Activated CD4-positive, alpha-beta T cell treated with anti-CD3 and anti-CD28 coated beads for 36 hours (primary cell): ENCODE measurements at places on chromosomes 7 and 10. TPM values are rescaled to one million over a fixed set of nuclear protein-coding genes. Genes with fewer than 3 reads are reported as not detected.

The GARIN1A gene
- total RNA-seq = 0.07 TPM

The XRCC2 gene
- 19.3 TPM for total RNA-seq

DNA sequence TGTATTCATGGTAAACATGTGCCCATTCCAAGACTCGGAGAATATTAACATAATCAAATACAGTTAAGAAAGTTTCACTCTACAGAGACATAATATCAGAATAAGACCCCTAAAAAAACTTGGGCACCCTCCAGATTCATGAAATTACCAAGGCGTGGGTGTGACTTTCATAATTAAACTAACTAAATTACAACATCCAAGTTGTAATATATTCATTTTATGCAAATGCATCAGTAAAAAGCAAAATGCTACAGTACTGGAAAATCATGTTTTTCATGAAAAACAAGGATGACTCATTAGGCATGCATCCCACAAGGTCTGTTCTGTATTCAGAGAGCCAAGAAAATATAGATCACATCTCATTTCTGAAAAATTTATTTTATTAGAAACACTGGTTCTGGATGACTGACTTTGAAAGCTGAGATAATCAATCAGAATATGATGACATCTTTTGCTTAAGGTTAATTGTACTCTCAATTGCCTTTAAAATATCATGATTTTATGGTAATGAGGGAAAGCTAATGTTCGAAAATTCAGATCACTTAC is 248.8 kb upstream of the SMIM30 start:
- no peak for DNase-seq

GRCh38 chr10:93771354-93771753 is 13.6 kb downstream of the LGI1 start:
- no peak for DNase-seq

- DNase-seq = no peak
Observed at GRCh38 chr10:49029666-49030065, 85.7 kb downstream of the VSTM4 start.

GRCh38 chr7:129227646-129228578 is 3.1 kb downstream of the AHCYL2 start:
- no peak for DNase-seq

DNA sequence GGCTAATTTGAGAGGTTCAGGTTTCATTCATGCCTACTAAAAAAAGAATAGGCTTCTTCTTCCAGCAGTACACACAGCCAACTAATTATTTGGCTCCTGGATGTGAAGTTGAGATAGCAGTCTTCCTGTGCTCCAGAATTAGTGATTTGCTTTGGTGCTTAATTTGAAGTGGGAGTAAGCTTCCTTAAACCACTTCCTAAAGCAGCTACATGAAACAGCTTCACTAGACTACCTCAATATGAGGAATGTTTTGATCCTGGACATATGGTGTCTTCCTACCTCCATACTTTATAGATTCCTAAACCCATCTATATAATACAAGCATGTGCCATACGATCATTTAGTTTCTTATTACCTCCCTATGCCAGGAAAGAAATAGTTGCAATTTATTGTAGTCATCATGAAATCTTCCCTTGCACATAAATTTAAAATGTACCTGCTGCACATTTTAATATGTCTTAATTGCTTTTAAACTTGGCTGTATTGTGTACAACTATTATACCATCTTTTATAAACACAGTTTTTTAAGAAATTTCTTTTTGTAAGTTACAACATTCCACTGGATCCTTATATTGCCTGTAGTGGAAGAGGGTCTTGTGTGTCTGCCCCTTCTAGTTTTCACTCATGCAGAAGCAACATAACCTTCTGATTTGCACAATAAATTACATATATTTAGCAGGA is 8.6 kb downstream of the VIM start:
- no peak for DNase-seq

- DNase-seq = no peak
Observed at GRCh38 chr10:75406462-75407223, 5.1 kb upstream of the ZNF503 start.

DNA sequence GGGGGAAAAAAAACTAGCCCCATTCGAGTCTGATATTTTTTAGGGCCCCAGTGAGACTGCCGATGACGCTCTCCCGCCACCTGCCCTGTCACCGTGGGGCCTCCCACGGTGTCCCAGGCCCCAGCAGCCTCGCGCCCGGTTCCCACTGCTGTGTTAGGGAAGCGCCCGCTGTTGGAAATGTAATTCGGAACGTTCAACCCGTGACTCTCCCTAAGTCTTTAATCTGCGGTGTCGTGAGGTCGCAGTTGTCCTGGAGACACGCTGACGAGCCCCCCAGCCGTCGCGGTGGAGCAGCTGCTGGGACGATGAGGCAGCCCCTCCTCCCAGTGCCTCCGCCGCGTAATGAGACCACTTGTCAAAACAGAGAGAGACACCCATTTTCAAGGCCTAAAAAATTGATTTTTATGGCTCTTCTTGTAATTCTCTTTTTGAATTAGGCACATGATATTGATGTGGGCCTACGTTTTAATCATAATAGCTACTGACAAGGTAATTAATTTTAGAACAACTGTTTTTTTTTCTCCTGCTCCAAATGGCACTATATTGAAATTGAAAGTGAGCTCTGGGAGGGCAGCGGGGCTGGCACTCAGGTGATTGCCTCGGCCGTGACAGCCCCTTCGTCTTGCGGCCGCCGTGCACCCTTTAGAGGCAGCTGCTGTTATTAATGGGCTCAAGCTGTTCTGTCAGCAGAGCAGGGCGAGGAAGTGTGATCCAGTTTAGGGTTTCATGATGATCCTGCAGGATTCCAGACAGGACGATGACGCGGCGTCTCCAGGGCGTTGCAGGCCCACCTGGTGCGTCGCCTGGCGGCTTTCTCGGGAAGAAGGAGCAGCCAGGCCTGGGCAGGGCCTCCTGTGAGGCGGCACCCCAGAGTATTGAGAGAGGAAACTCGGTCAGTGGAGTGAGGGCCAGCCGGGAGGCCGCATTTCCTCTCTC is 63.3 kb downstream of the NKX6-2 start:
- no peak for DNase-seq

DNA sequence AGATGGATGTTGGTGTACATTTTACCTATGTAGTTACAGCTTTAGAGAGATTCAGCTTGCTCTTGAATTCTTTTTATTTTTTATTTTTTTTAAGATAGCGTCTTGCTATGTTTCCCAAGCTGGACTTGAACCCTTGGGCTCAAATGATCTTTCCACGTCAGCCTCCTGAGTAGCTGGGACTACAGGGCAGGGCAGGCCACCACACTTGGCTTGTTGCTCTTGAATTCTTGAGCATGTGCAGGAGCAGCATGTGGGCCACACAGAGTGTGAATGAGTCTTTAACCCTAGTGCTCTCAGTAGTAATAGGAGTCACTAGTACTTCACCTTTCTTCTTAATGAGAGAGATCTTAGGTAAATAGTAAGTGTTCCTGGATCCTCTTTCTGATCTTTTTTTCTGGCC is 26.7 kb upstream of the CYCS start:
- no peak for DNase-seq

DNA sequence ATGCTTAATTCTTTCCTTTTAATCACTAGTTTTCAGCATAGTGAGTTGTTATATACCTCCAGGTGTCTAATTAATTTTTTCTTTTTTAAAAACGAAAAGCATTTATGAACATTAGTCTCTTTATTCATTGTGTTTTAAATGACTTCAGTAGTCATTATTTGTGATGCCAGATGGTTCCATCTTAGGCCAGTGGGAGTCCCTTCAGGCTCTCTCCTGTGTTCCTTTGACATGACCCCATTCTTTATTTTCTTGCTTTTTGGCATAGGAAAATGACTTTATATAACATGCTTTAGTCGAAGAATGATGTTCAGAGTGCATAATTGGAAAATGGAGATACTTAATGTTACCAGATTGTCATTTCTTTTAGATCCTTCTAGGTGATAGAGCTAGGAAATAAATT is 24.4 kb downstream of the MKLN1 start:
- DNase-seq = no peak

DNA sequence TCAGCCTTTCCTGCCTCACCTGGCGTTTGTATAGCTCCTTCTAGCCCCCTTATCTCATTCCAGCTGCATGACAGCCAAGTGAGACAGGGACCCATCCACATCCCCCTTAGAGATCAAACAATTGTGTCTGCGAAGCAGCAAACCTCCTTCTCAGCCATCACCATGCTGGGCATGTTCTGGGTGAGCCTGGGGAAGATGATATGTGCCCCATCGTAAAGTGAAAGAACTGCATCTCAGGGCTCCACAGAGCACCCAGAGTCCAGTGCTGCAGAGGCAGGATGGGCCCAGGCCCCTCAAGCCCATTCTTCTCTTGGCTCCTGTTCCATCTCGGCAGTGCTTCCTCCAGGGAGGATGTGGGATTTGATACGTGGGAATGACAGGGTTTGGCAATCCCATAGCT is 43.2 kb downstream of the FIGNL1 start:
- no peak for DNase-seq

DNA sequence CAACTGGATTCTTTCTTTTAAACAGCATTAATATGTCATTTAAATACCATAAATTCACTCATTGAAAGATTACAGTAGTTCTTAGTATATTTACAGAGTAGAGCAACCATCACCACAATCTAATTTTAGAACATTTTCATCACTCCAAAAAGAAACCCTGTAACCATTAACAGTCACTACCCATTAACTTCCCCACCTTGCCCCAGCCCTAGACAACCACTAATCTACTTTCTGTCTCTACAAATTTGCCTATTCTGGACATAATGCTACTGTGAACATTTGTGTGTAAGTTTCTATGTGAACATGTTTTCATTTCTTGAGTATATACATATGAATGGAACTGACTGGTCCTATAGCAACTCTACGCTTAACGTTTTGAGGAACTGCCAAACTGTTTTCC is 42.4 kb downstream of the P4HA1 start:
- DNase-seq = no peak

- no peak for DNase-seq
Observed at GRCh38 chr7:157434701-157435100, 97.9 kb downstream of the DNAJB6 start.

- no peak for DNase-seq
Observed at GRCh38 chr10:44009891-44010632, 361.4 kb upstream of the ZNF32 start.

DNA sequence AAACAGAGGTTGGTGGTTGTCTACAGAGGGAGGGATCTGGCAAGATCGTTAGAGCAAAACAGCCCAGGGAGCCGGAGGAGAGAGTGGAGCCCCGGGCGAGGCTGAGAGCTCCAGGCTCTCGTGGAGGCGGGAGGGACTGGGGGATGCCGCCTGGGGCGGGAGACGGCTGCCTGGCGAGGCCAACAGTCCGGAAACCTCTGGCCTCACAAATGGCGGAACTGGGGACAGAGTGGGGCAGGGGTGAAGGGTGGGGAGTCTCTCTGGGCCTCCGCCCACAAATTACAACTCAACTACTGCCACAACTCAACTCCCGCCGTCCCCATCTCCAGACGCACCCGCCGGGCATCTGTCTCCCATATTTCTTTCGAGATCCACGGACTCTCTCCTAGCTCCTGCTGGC is 47.7 kb downstream of the CLEC2L start:
- no peak for DNase-seq

- peak; percentile 64 for DNase-seq
Observed at GRCh38 chr10:12484941-12485805, 135.8 kb downstream of the CAMK1D start.

GRCh38 chr7:111784296-111784695 is 222.0 kb upstream of the IMMP2L start:
- DNase-seq = no peak

- peak; percentile 30 for DNase-seq
Observed at GRCh38 chr7:30225863-30226613, 58.4 kb upstream of the ZNRF2 start.

DNA sequence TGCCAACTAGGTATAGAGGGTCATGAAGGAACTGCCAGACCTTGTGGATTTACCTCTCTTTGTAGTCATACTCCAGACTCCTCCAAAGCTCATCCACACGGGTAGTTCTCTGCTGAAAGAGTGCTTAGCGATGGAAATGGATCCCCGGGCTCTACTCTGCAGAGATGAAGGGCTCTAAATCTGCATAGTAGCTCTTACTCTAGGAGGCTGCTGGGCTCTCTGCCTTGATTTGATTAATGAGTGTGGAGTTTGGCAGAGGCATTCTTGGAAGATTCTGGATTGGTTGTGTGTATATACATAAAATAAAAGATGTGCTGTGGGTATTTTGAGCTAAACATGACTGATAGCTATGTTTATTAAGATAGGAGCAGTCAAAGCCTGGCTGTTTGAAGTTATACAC is 21.3 kb upstream of the CPXM2 start:
- no peak for DNase-seq

- no peak for DNase-seq
Observed at GRCh38 chr7:148847815-148848734, 36.0 kb downstream of the EZH2 start.

DNA sequence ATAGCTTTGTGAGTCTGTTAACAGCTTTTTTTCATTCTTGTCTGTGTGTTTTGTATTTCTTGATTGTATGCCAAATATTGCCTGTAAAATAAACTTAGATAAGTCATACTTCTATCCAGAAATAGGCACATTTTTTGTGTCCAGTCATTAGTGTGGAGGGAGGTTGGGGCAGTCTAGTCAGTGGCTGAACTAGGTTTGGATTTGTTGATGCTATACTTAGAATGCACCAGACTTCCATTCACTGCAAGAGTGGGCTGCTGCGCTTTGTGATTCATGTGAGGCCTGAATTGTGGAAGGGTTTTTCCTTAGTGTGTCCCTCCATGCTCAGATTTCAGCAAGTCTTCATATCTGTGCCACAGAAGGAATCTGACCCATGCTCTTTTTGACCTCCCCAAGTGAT is 50.0 kb downstream of the TRUB1 start:
- no peak for DNase-seq

DNA sequence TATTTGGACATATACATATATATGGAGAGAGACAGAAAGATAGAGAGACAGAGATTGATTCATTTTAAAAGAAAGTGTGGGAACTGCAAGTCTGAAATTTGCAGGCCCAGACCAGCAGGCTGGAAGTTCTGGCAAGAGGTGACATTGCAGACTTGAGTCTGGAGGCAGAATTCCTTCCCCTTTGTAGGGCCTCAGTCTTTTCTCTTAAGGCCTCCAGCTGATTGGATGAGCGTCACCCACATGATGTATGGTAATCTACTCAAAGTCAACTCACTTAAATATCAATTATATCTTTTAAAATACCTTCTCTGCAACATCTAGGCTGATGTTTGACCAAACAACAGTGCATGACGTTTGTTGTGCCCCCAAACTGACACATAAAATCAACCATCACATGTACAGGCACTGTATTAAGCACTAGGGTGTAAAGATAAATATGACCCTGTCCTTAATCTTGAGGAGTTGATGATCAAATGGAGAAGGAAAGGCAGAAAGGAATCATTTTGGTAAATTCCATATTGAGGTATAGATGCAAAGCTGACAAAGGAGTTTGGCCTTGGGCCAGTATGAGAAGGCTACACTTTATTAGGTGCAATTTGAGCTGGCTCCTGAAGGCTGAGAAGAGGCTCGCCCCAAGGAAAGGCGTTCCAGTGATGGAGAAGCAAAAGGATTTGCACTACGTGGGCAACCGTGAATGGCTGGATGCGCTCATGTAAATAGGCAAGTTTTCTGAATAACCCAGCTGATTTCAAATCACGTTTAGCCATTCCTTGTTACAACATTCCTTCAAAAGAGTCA is 52.6 kb downstream of the BPGM start:
- DNase-seq = no peak

- no peak for DNase-seq
Observed at GRCh38 chr10:14810969-14811953, 26.6 kb downstream of the CDNF start.

- DNase-seq = peak; percentile 30
Observed at GRCh38 chr10:48802611-48803071, 118.0 kb downstream of the WDFY4 start.

- no peak for DNase-seq
Observed at GRCh38 chr7:114062810-114063209, 144.0 kb upstream of the PPP1R3A start.
